ENCODE measurements at places on chromosomes 7 and 10.

- DNase-seq, result no peak
Measured at GRCh38 chr10:52895059-52895458, 122.5 kb upstream of the MBL2 start.

DNA sequence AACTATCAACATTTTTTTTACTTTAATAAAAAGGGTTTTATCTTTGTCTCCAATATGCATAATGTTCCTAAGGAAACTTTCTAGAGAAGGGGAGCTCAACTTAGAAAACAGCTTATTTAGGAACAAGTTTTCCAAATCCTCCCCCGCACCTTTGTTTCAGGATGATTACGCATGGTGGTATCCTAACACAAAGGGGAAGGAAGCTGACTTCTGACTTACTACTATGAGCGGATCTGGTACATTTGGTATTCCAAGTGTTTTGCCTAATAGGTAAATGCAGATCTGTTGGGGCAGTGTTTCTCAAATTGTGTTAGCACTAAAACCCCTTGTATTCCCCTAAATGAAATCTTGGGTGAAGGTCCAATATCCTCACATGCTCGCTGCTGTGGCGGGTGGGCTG, 229.3 kb upstream of the KLF14 start:
- DNase-seq, result no peak

DNA sequence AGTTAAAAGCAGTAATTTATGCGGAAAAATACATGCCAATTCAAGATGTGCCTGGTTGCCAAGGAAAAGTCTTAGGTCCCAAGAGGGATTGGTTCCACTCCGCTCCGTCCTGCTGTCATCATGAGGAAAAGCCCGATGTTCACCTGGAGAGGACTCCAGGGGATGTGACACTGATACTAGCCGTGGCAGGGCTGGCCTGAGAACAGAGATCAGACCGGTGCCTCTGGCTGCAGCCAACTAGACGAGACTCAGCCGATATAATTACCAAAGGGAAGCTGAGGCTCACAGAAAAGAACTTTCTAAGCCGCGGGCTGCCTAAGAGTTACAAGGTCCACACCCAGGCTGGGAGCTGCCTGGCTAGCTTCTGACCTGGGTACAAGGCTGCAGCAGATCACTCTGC, 81.3 kb upstream of the UNC5B start:
- no peak for DNase-seq

GRCh38 chr7:94972296-94972695, 64.9 kb downstream of the PPP1R9A start:
- no peak for DNase-seq

DNA sequence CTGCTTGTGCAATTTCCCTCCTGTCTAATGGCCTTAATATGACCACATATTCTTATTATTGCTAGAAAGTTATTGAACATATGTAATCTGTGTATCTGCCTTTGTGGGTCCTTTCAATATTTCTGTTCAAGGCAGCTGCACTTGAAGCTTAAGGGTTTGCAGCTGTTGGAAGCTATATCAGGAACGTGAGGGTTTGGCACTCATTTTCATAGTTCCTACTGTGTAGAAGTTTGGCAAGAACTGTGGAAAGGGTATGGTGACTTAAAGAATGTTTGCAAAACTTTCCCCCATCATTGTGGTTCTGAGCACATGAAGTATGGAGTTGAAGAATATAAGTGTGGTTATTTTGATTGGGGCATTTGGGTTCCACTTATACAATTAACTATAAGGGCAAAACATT, 144.7 kb upstream of the SEMA3A start:
- no peak for DNase-seq

GRCh38 chr10:84075226-84076046, 63.9 kb upstream of the GHITM start:
- no peak for DNase-seq

DNA sequence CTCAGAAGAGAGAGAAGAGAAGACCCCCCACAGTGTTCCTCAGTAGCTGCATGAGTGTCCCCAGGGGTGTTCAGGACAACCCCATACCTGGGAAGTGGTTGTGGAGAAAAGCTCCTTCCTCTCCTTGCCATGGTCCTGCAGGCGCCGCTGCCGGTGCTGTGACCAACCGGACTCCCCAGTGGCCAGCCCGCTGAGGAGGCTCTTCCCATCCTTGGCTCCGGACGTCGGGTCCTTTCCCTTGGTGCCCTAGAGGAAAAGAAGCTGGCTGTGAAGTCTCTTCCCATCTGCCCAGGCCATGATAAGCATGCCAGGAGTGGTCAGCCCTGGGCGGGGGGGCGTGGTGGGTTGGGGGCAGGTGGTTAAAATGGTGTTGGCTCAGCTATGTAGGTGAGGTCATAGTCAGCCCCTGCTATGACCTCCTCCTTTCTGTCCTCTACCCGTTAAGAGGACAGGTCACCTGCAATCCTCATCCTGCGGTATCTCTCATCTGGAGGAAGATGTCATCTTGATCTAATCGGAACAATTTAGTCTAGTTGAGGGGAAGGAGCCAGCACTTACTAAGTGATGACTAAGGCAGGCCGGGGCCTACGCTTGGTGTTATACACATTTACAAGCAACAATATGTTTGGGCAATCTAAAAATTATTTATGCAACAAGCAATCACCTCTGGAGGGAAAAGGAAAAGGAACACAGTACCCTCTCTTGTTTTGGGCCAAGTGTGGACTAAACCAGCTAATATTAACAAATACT, 13.2 kb downstream of the WDR91 start:
- DNase-seq, result no peak

DNA sequence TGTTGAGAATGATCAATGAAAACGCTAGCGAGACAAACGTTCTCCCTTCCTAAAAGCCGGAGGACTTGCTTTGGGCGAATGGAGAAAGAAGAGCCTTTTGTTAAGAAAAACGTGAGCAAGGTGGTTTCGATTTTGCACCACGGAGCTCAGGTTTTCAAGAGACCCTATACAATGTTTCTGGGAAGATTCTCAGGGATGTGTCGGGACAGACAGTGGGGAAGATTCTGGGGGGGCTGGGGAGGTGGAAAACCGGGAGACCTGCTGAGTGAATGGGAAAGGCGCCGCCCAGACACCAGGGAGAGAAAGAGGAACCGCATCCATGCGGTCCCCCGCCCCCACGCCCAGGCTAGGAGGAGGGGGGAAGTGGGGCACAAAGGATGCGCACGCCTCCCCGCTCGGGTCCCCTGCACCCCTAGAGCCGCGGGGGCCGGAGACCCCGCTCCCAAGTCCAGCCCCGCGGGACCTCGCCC, 745 bp downstream of the YWHAG start:
- DNase-seq, result peak; percentile 50

- DNase-seq, result no peak
Measured at GRCh38 chr7:1925349-1925748, 255.3 kb downstream of the ELFN1 start.

- peak; percentile 24 for DNase-seq
Measured at GRCh38 chr7:47941136-47941844, 7.0 kb downstream of the PKD1L1 start.

- DNase-seq, result peak; percentile 20
Measured at GRCh38 chr10:112374724-112375541, 1.0 kb downstream of the ACSL5 start.

GRCh38 chr7:130486954-130487436, 4.9 kb upstream of the MEST start:
- no peak for DNase-seq

DNA sequence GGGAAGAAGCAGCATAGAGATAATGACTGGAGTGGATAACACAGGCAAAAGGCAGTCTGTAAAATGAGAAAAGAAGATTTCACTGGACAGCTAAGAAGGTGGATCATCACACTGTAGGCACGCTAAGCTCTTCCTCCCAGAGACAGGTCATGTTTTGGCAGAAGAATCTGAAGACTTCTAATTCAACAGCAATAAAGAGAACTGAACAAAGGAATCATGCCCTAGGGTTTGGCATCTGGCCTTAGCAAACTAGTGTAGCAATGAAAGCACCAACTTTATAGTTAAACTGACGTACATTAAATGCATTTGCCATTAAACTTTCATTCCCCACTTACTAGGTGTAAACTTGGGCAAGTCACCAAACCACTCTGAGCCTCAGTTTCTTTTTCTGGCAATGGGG, 84.4 kb upstream of the SEM1 start:
- no peak for DNase-seq

DNA sequence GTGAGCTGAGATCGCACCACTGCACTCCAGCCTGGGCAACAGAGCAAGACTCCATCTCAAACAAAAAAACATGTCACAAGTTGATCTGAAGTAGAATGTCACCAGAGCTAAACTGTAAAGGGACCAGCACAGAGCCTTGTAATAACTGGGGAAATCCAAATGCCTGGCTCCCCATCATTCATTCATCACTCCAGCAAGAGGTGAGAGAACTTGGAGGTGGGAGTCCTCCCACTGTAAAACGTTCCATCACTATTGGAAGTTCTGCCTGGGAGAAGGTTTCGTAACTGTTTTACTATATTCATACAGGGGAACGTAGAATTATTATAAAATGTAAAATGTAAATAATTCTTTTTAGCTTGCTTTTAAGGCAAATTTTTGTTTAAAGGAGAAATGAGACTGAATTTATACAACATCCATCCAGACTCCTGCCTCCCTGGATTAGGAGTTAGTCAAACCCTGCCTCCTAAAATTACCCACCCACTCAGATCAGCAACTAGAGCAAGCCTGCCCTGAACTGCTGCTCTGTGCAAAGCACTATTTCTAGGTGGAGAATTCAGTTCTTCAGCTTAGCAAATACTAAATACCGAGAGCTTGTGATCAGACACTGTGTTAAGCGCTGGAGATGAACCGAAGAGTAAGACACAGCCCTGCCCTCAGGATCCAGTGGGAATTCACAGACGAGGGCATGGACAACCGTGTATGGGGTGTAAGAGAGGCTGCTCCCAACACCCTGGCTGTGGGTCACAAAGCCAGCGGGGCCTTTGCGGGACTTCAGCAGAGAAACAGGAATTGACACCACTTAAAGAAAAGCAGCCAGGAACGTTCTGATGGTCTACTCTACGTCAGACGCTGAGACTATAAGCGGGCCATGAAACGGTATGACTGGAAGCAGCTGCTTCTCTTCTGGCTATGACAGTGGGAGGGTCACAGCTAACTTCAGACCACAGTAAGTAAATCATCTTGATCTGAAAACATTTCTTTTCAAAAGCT, 208.3 kb downstream of the ZMYND11 start:
- DNase-seq, result no peak

GRCh38 chr10:127905001-127905847, 1.7 kb upstream of the PTPRE start:
- no peak for DNase-seq

GRCh38 chr10:121157998-121158397, 306.8 kb downstream of the WDR11 start:
- peak; percentile 21 for DNase-seq

GRCh38 chr7:132398253-132398925, 177.9 kb downstream of the PLXNA4 start:
- no peak for DNase-seq

DNA sequence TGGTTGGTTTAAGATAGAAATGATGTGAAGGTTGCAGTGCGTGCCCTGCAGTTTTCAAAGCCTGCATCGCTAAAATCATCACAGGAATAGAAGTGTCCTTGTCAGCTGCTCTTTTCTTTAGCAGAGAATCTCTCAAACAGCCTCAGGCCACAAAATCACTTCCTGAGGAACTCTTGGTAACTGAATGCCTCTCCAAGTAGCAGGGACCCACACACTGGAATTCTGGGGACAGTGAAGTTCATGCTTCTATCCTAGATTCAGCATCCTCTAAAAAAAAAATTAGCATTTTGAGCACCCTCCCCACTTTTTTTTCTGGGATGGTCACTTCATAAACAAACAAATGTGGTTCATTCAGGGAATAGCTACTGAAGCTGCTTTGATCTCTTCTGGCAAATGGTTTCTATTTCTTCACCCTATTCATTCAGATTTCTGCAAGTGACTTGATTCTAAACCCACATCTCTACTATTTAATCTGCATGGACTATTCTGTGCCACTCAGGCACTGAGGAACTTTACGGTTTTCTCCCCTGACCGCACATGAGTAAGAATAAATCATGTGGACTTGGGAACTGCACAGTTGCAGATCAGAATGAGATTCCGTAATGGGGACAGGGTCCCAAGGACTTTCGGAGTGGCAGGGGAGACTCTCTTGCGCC, 306.9 kb downstream of the FRMD4A start:
- DNase-seq, result no peak

GRCh38 chr7:145779140-145779539, 337.5 kb upstream of the CNTNAP2 start:
- DNase-seq, result no peak

DNA sequence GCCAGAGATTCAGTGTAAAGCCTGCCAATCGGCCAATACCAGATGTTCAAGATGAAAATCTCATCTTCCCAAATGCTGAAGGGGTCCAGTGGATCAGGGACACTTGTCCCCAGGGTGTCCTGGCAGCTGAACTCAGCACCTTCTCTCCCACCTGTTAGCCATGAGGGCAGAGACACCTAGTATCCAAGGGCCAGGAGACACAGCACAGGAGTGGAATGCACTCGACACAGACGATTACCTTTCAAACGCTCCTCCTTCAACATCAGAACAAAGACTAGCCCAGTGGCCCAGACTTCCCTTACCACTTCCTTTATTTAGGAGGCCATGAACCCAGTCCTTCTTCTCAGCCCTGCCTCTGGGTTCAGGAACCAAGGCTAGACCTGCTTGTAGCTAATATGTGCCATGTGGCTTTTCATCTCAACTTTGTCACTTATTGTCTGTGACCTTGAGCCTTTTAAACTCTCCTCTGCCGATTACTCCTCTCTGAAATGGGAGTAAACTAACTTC, 180.3 kb upstream of the PLXNA4 start:
- DNase-seq, result no peak

DNA sequence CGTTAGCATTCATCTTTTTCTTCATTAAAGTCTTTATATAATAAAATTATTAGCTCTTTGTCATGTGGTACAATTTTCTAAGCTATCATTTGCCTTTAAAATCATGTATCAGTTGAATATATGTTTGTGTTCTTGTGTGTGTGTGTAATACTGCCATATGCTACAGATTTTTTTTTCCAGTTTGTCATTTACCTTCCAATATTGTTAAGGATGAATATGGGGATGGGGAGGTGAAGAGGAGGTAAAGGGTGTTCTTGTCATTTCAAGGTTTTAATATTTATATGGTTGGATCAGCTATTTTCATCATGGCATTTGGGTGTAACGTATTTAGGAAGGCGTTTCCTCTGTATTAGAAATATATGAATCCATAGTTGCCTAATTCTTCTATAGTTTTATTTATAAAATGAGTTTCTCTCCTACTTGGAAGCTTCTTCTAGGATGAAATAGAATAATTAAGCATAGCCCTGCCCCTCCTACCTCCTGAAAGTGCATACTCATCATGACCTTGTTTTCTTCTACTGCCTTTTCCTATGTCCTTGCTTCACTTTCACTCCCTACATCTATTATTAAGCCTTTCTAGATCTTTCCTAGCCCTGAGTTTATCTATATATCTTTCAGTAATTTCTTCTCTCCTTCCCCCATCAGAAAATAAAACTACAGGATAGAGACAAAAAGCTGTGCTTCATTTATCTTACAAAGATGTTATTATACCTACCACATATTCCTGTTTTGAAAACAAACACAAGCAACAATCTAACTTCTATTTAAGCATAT, 25.1 kb downstream of the RAB18 start:
- no peak for DNase-seq
